Right atrium auricular region (tissue), 2 donors: ENCODE measurements at places on chromosomes 16 and 17. TPM values are rescaled to one million over a fixed set of nuclear protein-coding genes. Genes with fewer than 3 reads are reported as not detected.
A peak's percentile ranks its signal among the peaks of the same experiment; 100 is the strongest.

Gene IGF2BP1
- total RNA-seq: not detected

Gene KIF19
- total RNA-seq: not detected

Gene GSG1L
- total RNA-seq: 34.7 TPM

Gene TP53TG3B
- total RNA-seq: not detected

Gene AOC3
- 10.3 TPM for total RNA-seq

Gene CDYL2
- total RNA-seq: 2.9 TPM

Gene CLDN7
- not detected for total RNA-seq

Gene INCA1
- total RNA-seq: 2.9 TPM

Gene NUP93
- total RNA-seq: 18.1 TPM

DNA sequence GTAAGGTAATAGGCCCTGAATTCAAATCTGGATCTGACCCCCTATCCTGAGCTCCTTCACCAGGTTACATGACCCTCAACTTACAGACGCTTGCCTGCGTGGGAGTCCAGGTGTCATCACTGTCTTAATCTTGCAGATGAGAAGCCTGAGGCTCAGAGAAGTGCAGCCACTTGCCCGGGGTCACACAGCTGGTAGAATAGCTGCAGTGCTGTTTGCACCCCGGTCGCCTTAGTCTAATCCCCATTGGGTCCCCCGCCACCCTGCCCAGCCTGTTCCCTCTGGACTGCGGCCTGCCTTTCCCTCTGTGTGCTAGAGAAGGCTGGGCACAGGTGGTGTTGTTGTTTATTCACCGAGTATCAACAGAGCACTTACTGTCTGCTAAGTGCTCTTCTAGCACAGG, 107.0 kb downstream of the SDR42E1 start:
- H3K36me3 ChIP-seq: peaks cover 5% of the 10 kb centered on the region
- DNase-seq: no peak
- no peaks in the 10 kb centered on the region for H3K27me3 ChIP-seq
- H3K27ac ChIP-seq: no peak overlapping the region
- H3K4me1 ChIP-seq: no peaks in the 10 kb centered on the region

- H3K4me3 ChIP-seq: peak overlapping the region; percentile 43
- peak overlapping the region; percentile 32 for H3K27ac ChIP-seq
- H3K36me3 ChIP-seq: no peaks in the 10 kb centered on the region
- H3K4me1 ChIP-seq: no peaks in the 10 kb centered on the region
These were observed 2.8 kb downstream of the ADGRG1 start for GRCh38 chr16:57630931-57631845.

GRCh38 chr17:15648386-15648785, 28.9 kb upstream of the FBXW10B start:
- H3K4me1 ChIP-seq: no peaks in the 10 kb centered on the region
- H3K4me3 ChIP-seq: no peak overlapping the region
- H3K27me3 ChIP-seq: no peaks in the 10 kb centered on the region
- H3K27ac ChIP-seq: peak overlapping the region; percentile 50
- DNase-seq: no peak

DNA sequence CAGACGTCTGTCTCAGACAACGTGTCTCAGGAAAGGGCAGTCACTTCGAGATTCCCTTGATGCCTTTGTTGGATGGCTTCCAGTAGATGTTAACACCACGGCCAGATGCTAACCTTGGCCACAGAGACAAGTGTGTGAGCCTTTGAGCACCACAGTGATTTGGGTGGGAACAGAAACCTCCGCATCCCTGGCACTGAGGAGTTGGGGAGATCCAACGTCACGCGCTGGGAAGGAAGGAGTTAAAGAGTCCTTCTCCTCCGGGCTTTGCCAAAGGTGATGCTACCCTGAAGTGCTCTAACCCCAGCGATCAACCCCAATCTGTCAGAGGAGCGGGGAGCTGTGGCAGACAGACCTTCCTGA, 3.0 kb upstream of the ABR start:
- H3K27ac ChIP-seq: no peak overlapping the region
- DNase-seq: no peak
- H3K36me3 ChIP-seq: no peaks in the 10 kb centered on the region

DNA sequence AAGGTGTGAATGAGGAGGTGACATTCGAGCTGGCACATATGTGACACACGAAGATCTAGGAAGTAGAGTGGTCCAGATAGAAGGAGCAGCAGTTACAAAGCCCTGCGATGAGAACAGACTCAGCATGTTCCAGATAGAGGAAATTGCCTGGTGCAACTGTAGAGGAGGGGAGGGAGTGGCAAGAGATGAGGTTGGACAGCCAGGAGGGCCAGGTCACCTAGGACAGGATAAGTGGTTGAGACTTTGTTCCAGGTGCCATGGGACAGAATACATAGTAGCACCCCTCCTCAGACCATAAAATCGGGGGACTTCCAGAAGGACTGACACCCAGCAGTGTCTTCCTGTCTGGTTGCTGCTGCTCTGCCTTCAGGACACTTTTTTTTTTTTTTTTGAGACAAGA, 11.0 kb upstream of the CENPT start:
- DNase-seq: no peak
- no peak overlapping the region for H3K4me3 ChIP-seq
- H3K27ac ChIP-seq: peak overlapping the region; percentile 95
- H3K4me1 ChIP-seq: no peaks in the 10 kb centered on the region
- H3K27me3 ChIP-seq: no peaks in the 10 kb centered on the region
- H3K36me3 ChIP-seq: no peaks in the 10 kb centered on the region

DNA sequence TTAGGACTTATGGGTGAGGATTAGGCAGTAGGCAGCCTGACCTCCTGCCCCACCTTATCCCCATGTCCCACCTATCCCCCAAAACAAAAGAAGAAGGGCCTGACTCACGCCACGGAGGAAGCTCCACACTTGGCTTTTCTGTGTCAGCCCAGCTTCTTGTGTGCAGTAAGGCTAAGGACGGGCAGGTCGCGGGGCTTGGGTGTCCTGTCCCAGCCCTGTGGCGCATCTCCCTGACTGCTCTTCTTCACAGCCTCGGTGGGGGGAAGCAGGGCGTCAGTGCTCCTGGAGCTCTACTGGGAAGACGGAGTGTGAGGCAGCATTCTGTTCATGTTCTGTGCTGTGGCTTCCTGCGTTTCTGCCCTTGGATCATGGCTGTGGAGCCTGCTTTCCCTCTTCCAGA, 34.6 kb upstream of the ALDH3A2 start:
- no peak for DNase-seq
- no peak overlapping the region for H3K27ac ChIP-seq
- H3K36me3 ChIP-seq: no peaks in the 10 kb centered on the region
- H3K4me3 ChIP-seq: no peak overlapping the region

- no peaks in the 10 kb centered on the region for H3K27me3 ChIP-seq
- H3K36me3 ChIP-seq: no peaks in the 10 kb centered on the region
- no peak overlapping the region for H3K27ac ChIP-seq
- no peaks in the 10 kb centered on the region for H3K4me1 ChIP-seq
These were observed 7.1 kb upstream of the TEX19 start for GRCh38 chr17:82351713-82352488.

DNA sequence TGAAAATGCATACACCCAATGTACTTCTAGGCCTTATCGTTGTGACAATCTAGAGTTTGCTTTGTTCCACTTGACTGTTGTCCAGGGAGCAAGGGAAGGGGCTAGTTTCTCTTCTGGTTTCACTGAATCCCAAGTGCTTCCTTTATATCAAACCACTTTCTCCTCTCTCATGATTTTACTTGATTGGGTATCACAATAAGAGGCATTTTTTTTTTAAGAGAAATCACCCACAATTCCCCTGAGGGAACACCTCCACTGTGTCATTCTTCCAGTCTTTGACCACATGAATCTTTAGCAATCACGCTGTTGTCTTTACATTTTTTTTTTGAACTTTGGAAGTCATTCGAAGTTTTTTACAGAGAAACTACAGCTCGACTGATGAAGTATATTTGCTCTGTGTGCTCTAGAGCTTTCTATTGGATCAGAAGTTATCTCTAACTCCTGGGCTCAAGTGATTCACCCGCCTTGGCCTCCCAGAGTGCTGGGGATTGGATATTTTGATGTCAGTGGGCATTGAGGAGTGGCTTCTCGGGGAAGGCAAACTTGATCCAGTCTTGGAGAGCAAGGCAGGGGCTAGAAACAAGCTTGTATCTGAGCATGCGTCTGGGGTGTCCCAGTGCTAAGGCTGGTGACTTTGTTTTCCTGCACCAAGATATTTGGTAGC, 3.0 kb downstream of the CDH1 start:
- no peaks in the 10 kb centered on the region for H3K36me3 ChIP-seq
- peaks cover 20% of the 10 kb centered on the region for H3K27me3 ChIP-seq
- no peak for DNase-seq
- no peak overlapping the region for H3K4me3 ChIP-seq

- no peaks in the 10 kb centered on the region for H3K36me3 ChIP-seq
- peaks cover 36% of the 10 kb centered on the region for H3K4me1 ChIP-seq
- no peak for DNase-seq
- H3K4me3 ChIP-seq: peak overlapping the region; percentile 34
- peak overlapping the region; percentile 93 for H3K27ac ChIP-seq
These were observed 11.0 kb downstream of the HEXIM2 start for GRCh38 chr17:45172541-45173286.

GRCh38 chr17:2282297-2282873, 21.2 kb downstream of the SMG6 start:
- no peaks in the 10 kb centered on the region for H3K27me3 ChIP-seq
- H3K36me3 ChIP-seq: peaks cover 66% of the 10 kb centered on the region

GRCh38 chr17:9763643-9764042, 27.7 kb downstream of the DHRS7C start:
- no peaks in the 10 kb centered on the region for H3K4me1 ChIP-seq
- no peak overlapping the region for H3K4me3 ChIP-seq
- H3K27me3 ChIP-seq: no peaks in the 10 kb centered on the region
- DNase-seq: no peak
- no peak overlapping the region for H3K27ac ChIP-seq

DNA sequence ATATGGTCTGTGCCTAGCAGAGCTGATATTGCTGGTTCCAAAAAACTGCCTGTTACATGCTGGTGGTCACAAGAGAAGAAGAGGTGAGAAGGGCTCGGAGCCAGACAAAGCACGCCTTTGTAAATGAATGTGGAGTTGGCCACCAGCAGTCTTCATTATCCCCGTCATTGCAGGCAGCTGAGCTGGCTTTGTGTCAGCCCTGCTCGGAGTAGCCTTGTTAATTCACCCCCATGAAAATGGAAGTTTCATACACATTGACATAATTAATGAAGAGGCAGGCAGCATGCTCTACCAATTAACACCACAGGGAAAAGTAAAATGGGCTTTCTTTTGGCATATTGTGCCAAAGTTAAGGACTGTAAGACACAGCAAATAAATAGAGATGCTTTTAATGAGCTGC, 113.7 kb upstream of the RBFOX1 start:
- H3K27me3 ChIP-seq: no peaks in the 10 kb centered on the region
- no peak overlapping the region for H3K27ac ChIP-seq

- peak; percentile 88 for DNase-seq
- H3K4me1 ChIP-seq: no peaks in the 10 kb centered on the region
- H3K4me3 ChIP-seq: no peak overlapping the region
- no peaks in the 10 kb centered on the region for H3K27me3 ChIP-seq
These were observed 9.1 kb downstream of the ZNF668 start for GRCh38 chr16:31064882-31065461.

DNA sequence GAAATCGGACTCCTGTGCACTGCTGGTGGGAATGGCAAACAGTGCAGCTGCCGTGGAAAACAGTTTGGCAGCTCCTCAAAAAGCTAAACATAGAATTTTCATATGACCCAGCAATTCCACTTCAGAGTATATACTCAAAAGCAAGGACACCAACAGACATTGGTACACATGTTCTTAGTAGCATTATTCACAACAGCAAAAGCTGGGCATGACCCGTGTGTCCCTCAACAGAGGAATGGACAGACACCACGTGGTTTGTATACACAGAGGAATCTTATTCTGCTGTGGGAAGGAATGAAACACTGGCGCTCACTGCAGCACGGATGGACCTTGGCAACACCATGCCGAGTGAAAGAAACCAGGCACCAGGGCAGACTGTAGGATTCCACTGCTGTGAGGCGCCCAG, 16.0 kb downstream of the NPTX1 start:
- H3K4me1 ChIP-seq: no peaks in the 10 kb centered on the region
- DNase-seq: no peak
- H3K27ac ChIP-seq: peak overlapping the region; percentile 15
- H3K4me3 ChIP-seq: no peak overlapping the region
- no peaks in the 10 kb centered on the region for H3K27me3 ChIP-seq
- H3K36me3 ChIP-seq: no peaks in the 10 kb centered on the region

DNA sequence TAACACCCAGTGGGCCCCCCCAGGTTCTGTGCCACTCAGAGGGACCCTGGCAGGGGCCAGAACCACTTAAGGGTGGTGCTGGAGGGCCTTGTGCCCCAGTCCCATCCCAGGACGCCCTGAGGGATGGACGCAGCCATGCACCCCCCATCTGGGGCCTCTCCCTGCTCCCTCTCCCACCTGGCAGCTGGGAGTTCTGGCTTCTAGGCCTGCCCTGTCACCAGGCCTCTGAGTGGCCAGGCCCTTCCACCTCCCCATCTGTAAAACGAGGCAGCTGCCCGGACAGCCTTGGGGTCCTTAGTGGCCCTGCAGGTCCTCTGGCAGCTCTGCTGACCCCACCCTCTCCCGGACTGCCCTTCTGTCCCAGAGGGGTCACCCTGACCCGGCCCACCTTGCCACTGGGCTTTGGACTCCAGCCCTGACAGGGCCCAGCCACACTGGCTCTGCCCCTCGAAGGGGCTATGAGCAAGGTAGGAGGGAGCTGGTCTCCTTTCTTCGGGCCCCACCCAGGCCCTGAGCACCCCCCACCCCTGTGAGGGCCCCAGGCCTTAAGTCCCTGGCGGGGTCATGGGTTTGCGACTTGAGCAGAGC, 12.3 kb downstream of the PAM16 start:
- DNase-seq: no peak
- H3K36me3 ChIP-seq: peaks cover 33% of the 10 kb centered on the region
- peaks cover 27% of the 10 kb centered on the region for H3K4me1 ChIP-seq
- no peaks in the 10 kb centered on the region for H3K27me3 ChIP-seq
- peak overlapping the region; percentile 16 for H3K27ac ChIP-seq
- no peak overlapping the region for H3K4me3 ChIP-seq

DNA sequence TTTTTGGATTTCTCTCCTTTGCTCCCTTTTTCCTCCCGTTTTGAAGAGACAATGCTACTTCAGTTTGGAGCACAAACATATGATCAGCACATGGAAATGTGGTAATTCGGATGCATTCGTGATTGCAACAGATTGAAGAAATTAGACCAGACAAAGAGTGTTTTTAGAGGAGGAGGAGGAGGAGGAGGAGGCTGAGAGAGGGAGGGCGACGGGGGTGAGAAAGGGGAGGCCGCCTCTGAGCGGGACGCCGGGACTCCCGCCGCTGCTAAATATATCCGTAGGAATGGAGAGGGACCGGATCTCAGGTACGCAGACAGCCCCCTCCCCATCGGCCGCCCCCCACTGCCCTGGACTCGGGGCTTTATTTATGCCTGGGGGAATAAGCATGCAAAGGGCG, 179.3 kb downstream of the SEC14L1 start:
- DNase-seq: no peak
- peaks cover 58% of the 10 kb centered on the region for H3K4me1 ChIP-seq
- H3K27ac ChIP-seq: peak overlapping the region; percentile 87
- H3K27me3 ChIP-seq: no peaks in the 10 kb centered on the region
- peak overlapping the region; percentile 41 for H3K4me3 ChIP-seq

GRCh38 chr17:62119373-62119772, 54.3 kb upstream of the MED13 start:
- no peaks in the 10 kb centered on the region for H3K4me1 ChIP-seq
- H3K36me3 ChIP-seq: no peaks in the 10 kb centered on the region
- H3K27ac ChIP-seq: no peak overlapping the region
- H3K27me3 ChIP-seq: no peaks in the 10 kb centered on the region
